EL (cell line): ENCODE measurements at places on chromosomes 4 and X.

GRCh38 chr4:127781300-127782024 lies 660 bp upstream of the HSPA4L start:
- DNase-seq, result no peak

GRCh38 chrX:51507551-51507950 lies 11.2 kb upstream of the NUDT11 start:
- DNase-seq, result no peak

GRCh38 chr4:86586160-86586572 lies 7.9 kb upstream of the PTPN13 start:
- peak; percentile 14 for DNase-seq

- DNase-seq, result peak; percentile 74
These were observed 149.9 kb downstream of the CHIC2 start for GRCh38 chr4:53914313-53915016.

DNA sequence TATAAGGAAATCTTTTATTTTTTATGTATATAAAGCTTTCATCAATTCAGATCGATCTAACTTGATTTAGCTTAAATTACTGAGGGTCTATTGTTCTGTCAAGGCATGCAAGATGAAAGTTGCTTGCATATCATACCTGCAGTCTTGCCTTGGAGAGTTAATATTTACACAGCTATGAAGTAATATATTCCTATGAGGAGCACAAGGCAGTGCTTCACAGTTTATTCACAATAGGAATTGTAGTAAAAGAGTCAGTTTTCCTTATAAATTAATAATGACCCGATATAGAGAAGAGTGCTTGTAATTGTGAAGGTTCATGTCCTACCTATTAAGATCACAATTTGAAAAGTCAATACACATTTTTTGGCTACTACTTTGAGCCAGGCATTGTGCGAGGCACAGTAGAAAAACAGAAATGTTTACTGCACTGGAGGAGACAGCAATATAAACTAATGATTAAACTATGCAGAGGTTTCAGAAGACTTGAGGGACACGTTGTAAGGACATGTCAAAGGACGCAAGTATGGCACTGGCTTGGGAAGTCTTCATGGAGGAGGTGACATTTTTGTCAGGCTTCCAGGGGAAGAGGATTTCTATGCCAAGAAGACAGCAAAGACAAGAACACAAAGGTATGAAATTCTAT lies 38.8 kb downstream of the REELD1 start:
- no peak for DNase-seq

DNA sequence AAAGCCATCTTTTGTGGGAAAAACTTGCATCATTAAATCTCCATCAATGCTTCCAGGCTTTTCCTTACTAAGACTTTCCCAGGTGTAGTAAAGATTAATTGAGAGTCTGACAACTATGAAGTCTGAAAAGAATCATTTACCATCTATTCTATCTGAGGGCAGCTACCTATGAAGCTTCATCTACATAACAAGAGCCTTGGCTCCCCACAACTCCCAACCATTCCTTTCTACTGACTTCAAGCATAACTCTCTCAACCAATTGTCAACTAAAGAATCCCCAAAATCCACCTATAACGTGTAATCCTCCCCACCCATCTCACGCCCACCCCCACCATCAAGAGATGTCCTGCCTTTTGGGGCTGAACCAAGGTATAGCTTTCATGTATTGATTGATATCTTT lies 101.5 kb upstream of the GABRA2 start:
- DNase-seq, result no peak

DNA sequence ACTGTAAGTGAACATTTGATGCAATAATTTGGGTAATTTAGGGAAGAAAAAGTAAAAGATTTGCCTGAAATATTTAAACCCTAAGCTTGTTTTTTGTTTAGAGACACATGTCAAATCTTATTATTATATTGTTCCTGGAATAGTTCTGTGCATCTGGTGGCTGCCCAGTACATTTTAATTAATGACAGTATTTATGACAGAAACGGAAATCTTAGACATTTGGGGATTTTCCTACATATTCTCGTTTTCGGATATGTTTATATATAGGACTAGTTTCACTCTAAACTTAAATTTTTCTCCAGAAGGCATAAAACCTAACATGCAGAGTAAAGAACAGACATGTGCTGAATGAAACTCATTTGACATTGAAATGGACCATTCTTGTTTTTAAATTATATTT lies 125.6 kb upstream of the PAQR3 start:
- no peak for DNase-seq

DNA sequence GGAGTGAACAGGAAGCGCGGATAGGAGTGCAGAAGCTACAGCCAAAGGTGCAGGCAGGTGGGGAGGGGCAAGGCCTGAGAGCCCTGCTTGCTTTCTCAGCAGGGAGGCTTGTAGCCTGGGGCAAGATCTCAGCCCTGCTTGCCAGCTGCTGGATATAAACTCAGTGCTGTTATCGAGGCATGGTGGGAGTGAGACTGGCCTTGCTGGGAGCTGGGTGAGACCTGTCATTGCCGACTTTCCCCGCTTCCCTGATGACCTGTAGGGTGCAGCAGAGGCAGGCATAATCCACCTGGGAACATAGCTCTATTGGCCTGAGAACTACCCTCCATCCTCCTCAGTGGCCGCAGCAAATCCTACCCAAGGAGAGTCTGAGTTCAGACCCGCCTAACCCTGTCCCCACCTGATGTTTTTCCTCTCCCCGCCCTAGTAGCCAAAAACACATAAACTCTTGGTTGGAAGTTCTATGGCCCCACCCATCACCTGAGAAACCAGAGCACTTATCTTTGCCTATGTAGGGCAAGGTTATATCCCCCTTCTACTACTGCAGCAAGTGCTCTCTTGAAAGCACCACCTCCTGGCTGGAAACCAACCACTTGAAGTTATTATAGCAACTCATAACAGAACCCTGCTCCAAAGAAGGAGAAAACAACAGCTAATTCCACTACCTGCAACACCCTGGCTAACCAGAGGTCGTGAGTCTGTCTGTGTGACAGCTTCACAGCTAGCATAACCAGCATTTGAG lies 80.7 kb downstream of the FHIP1A start:
- no peak for DNase-seq

DNA sequence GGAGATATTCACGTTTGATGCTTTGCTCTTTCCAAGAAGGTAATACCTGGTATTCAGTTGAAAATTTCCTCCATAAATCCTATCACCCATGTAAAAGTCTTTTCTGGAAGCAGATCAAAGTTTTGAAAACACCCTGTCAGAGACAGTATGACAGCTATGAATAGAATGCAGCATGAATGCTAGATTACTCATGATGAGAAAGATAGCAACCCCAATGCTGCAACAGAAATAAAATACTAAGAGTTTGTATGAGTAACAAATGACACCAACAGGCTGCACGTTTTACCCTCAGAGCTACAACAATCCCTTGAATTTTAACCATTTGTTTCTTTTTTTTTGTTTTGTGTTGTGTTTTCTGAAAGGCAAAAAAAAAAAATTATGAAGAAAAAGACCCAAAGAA lies 108.6 kb downstream of the ARHGAP6 start:
- DNase-seq, result peak; percentile 76

DNA sequence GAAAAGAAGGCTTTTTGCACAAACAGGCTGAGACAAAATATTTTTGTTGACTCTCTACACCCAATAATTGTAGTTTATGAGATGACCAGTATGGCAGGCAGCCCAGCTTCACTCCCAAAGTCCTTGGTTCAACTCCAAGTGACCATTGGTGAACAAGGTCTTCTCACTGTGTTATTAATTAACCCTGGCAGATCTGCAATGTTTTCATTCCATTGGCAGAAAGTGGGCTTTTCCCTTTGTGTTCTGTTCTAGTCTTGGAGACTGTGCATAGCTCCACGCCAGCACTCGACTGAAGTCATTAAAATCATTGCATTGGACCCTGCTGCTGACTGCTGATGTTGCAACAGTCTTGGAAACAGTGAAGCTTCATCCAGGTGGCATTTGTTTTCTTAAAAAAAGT lies 277.3 kb upstream of the HAND2 start:
- DNase-seq, result no peak

- DNase-seq, result no peak
These were observed 75.8 kb downstream of the JAKMIP1 start for GRCh38 chr4:6124386-6125102.

DNA sequence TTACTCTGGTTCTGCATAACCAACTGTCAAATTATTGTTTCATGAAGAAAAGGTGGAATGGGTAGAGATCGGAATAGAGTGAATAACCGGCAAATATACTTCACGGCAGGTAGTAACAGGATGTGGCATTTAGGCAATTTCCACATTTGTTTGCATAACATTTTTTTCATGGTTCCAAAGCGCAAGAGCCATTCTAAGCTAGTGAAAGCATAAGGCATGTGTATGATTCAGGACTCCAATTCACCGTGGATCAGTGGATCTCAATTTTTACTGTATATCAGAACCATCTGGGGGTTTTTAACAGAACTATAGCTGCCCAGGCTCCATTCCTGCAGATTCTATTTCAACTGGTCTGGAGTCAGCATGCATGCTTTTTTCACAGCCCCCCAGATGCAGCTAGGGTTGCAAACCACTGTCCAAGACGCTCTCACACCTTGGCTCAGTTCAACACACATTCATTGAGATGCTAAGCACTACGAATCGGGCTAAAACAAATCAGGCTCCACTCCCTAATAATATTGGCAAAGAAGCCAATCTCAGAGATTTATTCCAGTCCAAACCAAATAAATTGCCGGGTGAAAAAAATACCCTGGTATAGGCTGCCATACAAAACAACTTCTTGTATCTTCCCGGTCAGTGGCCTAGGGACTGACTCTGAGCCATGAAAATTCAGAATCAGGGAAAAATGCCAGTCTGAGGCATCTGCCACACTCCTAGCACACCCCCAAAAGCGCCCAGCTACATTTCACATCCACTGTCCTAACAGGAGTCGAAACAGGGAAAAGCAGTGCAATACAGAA lies 30.0 kb downstream of the AFAP1 start:
- no peak for DNase-seq

GRCh38 chr4:70765368-70765767 lies 43.6 kb downstream of the RUFY3 start:
- no peak for DNase-seq

DNA sequence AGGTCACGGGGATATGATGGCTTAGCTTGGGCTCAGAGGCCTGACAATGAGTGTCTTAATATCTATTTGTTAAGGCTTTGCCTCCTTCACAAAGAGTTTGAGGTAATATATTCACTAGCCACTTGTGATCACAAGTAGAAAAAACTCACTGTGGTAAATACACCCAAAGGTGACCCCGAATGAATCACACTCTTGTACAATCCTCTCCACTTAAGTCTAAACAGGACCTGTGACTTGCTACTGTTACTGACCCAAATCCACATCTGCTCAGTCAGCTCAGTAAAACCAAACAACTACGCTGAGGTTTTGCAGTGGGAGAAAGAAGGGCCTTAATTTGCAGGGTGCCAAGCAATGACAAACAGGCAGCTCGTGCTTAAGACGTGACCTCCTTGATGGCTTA lies 223.8 kb upstream of the MAGEC2 start:
- no peak for DNase-seq

DNA sequence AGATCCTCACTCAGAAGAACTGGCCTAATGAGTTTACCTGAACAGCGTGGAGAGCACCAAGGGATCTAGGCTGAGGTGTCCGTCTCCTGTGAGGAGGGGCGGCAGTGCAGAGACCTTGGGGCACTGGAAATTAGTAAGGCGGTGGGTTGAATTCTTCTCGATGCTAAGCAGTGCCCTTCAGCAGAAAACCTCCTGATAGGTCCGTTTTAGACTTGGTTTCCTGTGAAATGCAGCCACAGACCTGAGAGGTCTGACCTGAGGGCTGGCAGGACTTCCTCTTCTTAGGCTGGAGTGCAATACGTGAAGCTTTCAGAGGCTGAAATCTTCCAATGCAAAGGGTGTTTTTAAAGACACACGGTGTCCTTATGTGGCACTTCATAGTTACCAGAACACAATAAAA lies at the start of gene CLNK:
CLNK (minus strand) TSS at position 138 of the 400 bp plus-strand sequence. CDS start 16,899 bp downstream, outside the sequence.
- no peak for DNase-seq

GRCh38 chr4:1720163-1720983 lies 750 bp downstream of the TMEM129 start:
- peak; percentile 46 for DNase-seq

DNA sequence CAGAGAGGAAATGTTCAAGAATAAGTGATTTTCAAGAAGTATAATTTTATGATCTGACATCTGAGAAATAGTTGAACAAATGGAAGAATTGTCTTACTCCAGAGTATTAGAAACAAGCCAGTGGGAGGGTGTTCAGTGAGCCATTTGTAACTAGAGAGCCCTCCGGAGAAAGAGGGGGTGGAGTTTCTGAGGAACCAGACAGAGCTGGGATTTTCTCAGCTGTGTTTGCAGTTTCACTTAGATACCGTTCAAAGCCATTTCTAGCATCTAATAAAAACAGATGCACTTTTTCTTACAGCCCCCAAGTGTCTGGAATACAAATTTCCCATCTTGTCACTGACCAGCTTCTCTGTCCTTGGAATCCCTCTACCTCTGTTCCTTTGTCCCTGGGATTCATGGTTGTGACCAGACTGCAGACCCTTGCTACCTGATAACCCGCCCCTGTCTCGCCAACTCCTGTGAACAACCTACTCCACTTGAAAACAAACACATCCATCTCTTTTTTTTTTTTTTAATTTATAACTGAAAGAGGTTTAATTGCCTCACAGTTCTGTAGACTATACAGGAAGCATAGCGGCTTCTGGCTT lies 132.8 kb upstream of the KLF3 start:
- peak; percentile 2 for DNase-seq

GRCh38 chr4:182862921-182863320 lies 54.3 kb downstream of the DCTD start:
- DNase-seq, result no peak

- DNase-seq, result no peak
These were observed 78.2 kb downstream of the MSL3 start for GRCh38 chrX:11836284-11836683.

- DNase-seq, result peak; percentile 62
These were observed 65.6 kb downstream of the POLR2B start for GRCh38 chr4:57044279-57044678.

- no peak for DNase-seq
These were observed 27.0 kb upstream of the PDGFC start for GRCh38 chr4:156998500-156999174.

DNA sequence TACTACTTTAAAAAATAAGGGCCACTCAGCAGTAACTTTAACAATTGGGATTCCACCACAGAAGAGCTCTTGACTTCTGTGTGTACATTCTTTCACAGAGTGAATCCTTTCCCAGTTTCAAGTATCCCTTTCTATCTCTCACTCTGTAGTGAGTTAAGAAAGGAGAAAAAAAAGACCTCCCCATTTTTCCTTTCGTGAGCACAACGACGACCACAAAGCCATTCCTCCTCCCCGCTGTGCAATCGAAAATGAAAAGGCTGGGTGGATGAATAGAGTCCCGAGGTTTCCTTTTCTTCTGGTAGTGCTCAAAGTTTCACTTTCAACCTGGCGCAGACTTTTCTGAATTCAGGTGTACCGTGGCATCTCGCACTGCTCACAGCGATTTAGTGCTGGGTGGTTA lies 58.0 kb downstream of the TAB3 start:
- DNase-seq, result no peak

GRCh38 chr4:170875868-170876267 lies 786.1 kb upstream of the AADAT start:
- no peak for DNase-seq
